ENCODE measurements at places on chromosomes 12 and 14.

DNA sequence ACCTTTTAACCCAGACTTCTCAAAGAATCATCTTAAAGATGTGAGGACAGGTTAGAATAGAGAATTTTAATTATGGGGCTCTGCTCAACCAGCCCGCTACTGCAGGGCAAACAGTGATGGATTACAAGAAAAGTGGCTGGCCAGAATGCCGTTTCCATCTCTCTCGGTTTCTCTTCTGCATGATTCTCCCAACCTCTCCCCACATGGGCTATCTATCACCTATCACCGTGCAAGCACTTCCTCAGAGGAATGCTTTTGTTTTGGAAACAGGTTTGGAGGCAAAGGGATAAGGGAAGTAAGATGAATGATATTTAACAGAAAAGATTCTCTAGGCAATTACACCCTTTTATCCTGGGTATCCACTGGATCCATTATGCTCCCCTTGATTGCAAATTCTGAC lies 37.4 kb upstream of the PHC1 start:
- DNase-seq: no peak

GRCh38 chr12:2588345-2588744 lies 206.4 kb upstream of the FKBP4 start:
- DNase-seq: no peak

DNA sequence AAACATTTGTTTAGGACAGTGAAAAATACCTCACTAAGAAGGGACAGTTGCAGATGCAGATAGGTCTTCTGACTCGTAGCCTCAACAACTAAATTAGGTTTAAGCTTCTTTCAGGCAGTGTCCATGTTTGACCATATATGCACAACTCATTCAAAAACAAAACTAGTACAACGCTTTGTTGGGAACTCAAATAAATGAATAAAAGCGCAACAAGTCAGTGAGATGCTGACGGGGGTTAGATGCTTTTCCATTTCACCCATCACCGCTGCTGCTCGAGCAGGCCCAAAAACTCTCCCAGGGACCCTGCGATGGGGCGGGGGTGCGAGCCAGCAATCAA lies 633 bp downstream of the RPAP3 start:
- no peak for DNase-seq

- DNase-seq: peak; percentile 96
Measured at GRCh38 chr14:58280954-58281787, 17.2 kb upstream of the ARID4A start.

DNA sequence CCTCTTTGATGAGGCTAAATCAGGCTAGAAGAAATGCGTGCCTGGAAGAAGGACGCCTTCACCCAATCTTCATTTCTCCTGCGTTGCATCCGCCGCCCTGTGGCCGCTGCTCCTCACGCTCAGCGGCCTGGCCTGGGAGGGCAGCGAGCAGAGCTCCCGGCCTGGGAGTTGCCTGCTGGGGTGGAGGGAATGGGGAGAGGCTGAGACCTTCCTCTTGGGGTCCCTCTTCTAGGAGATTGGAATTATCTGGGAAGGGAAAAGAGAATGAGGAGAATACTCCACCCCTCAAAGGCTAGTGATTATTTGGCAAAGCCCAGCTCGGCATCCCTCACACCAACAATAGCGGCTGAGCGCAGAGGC lies 2.4 kb upstream of the HOXC12 start:
- no peak for DNase-seq

DNA sequence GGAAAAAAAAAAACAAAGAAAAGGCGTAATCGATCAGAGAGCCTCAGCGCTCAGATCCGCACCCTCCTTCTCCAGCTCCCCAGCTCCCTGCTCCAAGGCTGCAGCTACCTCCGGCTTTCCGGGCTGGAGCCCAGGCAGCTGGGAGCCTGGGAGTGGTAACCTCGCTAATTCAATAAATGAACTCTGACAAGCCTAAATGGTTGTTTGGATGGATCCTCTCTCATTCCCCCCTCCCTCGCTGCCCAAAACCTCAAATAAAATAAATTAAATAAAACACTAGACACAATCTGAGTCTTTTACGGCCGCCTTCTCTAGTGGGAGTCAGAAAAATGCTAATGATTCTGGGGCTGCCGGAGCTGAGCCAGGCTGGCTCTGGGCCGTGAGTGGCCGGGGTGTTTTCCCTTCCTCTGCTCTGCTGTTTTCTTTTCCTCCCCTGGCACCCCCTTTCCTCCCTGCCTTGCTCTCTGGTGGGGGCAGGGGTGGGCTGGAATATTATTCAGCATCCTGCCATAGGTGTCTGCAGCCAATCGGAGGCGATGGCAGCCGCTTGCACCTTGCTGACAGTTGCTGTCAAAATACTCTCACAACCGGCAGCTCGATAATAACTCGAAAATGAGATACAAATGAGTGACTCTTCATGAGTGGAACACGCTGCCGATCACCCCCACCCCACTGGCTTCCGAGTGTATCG lies 76.1 kb downstream of the RBM19 start:
- no peak for DNase-seq

DNA sequence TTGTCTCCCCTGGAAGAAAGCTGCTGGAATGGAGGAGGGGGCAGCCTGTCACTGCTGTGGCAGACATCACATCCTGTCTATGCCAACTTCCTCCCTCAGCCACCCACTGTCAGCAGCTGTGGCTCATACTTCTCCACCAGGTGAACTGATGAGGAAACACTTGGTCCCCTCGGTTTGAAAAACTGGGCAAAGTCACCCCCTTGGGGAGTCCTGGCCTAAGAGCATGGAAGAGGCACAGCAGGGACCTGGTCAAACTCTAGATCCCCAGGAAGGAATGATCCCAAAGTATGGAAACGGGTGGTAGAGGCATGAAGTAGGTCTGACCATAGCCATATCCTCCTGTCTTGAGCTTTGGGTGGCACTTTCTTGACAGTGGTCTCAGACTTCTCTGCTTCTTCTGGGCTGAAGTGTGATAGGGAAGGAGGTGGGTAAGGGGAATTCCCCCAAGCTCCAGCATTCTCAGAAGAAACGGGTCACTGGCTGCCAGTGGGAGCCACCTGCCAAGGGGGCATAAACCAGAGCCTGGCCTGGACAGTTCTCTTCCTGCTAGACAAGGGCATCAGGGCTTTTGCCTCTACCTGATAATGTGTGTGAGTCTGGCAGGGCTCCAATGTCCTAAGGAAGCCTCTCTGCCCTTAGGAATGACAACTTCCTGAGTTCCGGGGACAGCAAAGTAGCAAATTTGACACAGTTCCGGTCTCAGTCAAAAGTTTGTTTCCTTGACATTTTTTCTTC lies 36.0 kb downstream of the FMNL3 start:
- DNase-seq: no peak

DNA sequence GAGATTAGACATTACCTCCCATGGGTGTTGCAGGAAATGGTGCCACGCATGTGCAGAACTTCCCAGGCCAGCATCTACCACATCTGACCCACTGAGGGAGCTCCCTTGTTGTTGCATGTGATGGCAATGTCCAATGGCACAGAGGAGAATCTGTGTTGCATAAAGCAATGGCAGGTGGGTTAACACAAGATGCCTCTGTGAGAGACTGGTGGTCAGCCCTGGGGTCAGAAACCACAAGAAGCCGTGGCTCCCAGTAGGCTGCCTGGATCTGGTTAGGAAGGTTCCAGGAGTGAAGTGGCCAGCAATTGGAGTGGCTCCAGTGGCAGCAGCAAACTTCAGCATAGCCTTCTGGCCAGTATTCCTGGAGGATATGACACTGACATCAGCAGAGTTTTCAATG lies 65.9 kb upstream of the HMGA2 start:
- DNase-seq: no peak

- no peak for DNase-seq
Measured at GRCh38 chr14:56172074-56172473, 53.9 kb downstream of the PELI2 start.
